ENCODE measurements at places on chromosomes 5 and 9.

GRCh38 chr9:100555471-100555870, 22.4 kb upstream of the CAVIN4 start:
- no peak for DNase-seq

DNA sequence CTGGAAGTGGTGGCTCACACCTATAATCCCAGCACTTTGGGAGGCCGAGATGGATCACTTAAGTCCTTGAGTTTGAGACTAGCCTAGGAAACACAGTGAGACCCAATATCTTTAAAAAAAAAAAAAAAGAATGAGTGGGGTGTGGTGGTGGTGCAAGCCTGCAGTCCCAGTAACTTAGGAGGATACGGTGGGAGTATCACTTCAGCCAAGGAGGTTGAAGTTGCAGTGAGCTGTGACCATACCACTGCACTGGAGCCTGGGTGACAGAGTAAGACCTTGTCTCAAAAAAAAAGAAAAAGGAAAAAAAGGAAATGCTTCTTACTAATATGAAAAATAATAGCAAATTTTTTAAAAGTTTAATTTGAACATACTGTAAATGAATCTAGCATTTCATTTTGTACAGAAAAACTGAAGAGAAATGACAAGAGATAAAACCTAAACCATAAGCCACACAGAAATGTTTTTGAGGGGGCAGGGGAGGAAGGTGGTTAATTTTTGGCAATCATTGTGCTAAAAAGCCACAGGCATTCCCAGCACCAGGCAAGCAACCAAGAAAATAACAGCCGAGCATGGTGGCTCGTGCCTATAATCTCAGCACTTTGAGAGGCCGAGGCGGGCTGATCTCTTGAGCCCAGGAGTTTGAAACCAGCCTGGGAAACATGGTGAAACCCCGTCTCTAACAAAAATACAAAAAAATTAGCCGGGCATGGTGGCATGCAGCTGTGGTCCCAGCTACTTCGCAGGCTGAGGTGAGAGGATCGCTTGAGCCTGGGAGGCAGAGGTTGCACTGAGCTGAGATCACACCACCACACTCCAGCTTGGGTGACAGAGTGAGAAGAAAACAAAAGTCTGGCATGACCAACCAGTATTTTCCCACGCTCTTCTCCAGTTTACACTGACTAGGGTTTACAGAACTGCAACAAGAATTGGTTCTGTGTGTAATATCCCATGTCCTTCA, 114.5 kb upstream of the NR5A1 start:
- no peak for DNase-seq

DNA sequence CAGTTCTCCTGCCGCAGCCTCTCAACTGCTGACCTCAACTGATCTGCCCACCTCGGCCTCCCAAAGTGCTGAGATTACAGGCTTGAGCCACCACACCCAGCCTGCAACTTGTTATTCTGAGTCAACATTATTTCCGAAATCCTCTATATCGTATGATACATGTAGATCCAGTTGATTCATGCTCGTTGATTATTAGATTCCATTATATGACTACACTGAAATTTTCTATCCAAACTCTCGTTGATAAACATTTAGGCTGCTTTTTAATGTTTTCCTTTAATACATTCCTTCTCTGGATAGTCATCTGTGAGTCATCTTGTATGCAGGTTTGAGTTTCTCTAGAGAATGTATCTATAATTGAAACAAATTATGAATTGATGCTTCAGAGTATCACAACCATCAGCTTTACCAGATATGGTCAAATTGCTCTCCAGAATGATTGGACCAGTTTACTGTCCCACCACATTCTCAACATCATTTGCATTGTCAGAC, 4.1 kb downstream of the CDK7 start:
- DNase-seq = peak; percentile 13

DNA sequence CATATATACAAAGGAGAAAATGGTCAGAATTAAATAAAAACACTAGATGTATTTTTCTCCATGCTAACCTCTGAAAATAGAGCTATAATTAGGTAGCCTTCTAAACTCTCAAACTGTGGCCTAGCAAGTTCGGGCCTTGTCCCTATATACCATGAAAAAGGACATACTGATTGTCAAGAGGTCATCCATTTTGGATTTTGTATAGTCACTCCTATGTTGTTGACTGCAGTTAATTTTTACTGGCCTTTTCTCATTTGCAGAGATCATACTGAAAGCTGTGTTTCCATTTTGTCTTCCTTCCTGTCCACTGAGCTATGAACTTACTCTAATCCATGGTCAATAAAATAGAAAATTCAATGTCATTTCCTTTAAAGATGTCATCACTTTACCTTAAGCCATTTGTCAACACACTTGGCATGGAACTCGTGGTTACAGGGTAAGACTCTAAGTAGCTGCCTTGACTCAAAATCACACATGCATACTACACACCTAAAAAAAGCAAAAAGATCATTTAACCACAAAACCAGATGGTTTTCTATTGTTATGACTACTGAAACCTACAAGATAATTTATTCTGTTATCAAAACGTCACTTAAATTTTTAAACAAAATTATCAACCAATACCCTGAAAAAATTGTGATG, 58.0 kb downstream of the RNF38 start:
- no peak for DNase-seq

DNA sequence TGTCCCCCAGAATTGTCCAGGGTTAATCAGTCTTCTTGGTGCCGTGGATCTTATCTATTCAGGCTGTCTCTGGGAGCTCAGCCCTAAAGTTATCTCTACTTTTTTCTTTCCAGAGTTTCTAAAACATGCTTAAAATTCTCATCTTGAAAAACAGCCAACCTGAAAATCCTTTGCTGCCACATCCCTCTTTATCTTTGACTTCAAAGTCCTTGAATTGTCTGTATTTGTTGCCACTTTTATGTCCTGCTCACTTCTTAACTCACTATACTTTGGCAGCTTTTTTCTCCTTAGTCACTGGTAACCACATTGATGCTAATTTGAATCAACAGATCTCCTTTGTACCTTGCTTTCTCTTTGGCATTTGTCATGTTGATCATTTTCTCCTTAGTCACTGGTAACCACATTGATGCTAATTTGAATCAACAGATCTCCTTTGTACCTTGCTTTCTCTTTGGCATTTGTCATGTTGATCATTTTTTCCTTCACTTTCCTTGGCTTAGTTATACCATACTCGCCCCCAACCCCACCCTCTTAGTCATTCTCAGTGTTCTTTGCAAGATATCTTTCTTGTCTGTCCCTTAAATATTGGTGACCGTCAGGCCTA, 8.5 kb downstream of the DMXL1 start:
- DNase-seq = no peak

GRCh38 chr5:126274076-126274762, 149.0 kb upstream of the GRAMD2B start:
- DNase-seq = no peak

- no peak for DNase-seq
These were observed 3.6 kb downstream of the MACROH2A1 start for GRCh38 chr5:135395451-135395850.

- DNase-seq = no peak
These were observed 171.8 kb upstream of the TAS2R1 start for GRCh38 chr5:9801908-9802307.

- no peak for DNase-seq
These were observed 12.6 kb downstream of the HMGCR start for GRCh38 chr5:75349663-75350062.

GRCh38 chr5:102807878-102808502, 52.9 kb downstream of the PAM start:
- DNase-seq = peak; percentile 55

GRCh38 chr9:96289392-96289791, 12.6 kb downstream of the HSD17B3 start:
- no peak for DNase-seq

DNA sequence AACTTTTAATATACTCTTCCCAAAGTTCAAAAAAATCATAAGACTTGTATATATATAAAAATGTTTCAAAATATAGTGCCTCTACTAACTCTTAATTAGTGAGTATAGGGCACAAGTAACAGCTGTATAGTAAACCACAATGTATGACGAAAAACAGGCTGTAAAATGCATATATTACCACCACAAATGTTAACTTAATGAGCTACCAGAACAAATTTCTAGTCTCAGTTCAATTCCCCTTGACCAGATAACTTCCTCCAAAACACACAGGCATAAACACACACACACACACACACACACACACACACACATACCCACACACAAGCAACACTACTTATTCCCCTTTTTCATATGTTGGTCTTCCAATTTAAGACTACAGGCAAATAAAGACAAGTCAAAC, 78.8 kb downstream of the FBXL17 start:
- no peak for DNase-seq

- no peak for DNase-seq
These were observed 42.0 kb downstream of the PBX3 start for GRCh38 chr9:125789196-125789595.

GRCh38 chr5:176877793-176878331, 21.3 kb downstream of the HK3 start:
- DNase-seq = no peak

DNA sequence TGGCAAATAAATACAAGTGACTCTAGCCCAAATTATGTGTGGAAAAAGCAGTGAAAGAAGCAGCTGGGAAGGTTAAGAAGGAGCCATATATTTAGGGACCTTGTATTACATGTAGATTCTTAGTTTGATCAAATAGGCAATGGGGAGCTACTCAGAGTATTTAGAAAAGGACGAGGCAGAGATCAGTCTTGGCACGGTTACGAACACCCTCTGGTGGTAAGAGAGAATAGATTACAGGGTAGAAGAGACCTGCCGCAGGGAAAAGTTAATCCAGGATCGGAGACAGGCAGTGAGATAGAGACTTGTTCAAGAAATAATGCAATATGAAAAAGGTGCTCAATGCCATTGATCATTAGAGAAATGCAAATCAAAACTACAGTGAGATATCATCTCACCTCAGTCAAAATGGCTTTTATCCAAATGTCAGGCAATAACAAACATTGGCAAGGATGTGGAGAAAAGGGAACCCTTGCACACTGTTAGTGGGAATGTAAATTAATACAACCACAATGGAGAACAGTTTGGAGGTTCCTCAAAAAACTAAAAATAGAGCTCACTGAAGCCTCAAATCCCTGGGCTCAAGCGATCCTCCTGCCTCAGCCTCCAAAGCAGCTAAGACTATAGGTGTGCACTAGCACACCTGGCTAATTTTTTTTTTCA, 12.0 kb downstream of the INIP start:
- no peak for DNase-seq

- DNase-seq = no peak
These were observed 25.9 kb downstream of the NKD2 start for GRCh38 chr5:1034421-1034905.

- no peak for DNase-seq
These were observed 218.2 kb upstream of the ADAMTSL1 start for GRCh38 chr9:18255747-18256146.

- DNase-seq = peak; percentile 41
These were observed 159.8 kb downstream of the FBN2 start for GRCh38 chr5:128378196-128378595.

Data from non-pigmented ciliary epithelial cell (primary cell).